ENCODE measurements at places on chromosomes 1 and 21. TPM values are rescaled to one million over a fixed set of nuclear protein-coding genes. Genes with fewer than 3 reads are reported as not detected.

The HES3 gene
- not detected for total RNA-seq

The PRAMEF4 gene
- not detected for total RNA-seq

The RAB3B gene
- total RNA-seq: 6.0 TPM

The IL20 gene
- total RNA-seq: not detected

The GPA33 gene
- not detected for total RNA-seq
